ENCODE measurements at places on chromosomes 2 and 18.
A peak's percentile ranks its signal among the peaks of the same experiment; 100 is the strongest.

DNA sequence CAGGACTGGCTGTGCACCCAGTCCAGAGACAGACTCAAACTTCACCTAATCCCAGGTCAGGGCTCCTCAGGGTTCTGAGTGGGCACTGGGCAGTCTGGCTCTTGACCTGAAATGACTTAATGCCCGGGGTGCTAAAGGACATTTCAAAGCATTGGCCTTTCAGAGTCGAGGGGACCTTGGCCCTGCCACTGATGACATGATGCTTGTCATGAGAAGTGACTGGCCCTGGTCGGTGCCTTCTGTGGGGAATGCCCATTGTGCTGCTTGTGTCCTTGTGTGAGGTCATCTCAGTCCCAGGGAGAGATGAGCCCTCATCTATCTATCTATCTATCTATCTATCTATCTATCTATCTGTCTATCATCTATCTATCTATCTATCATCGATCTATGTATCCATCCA lies 81.3 kb downstream of the CTAGE1 start:
- no peak for DNase-seq

DNA sequence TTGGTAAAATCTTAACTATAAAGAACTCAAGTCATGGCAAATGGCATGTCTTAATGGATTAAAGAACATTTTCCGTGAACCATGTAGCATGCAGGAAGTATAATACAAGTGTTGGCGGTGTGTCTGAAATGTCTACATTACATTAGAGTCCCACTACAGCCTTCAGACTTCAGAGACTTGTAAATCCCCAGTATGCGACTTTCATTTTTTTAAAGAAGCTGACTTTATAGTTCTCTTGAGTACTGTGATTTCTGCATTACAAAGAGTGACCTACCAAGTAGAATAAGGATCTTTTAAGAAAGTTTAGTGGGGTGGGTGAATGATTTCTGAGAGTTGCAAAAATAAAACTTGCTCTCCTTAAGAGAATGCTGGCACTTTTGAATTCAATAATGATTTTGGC lies 140.7 kb upstream of the FN1 start:
- no peak for DNase-seq

GRCh38 chr2:148614322-148615049 lies 30.1 kb upstream of the EPC2 start:
- DNase-seq, result no peak

DNA sequence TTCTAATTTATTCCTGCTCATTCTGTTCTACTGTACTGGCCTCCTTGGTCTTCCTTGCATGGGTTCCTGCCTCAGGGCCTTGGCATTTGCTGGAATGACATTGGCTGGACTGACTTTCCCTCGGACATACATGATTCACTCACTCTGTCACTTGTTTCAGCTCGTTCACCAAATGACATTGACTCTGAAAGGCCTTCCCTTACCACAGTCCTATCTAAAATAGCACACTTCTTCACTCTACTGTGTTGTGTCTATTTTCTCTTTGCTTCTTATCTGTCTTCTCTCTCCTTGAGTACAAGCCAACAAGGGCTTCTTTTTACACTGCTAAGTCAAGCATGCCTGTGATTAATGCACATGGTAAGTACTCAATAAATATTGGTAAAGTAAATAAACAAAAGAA lies 65.6 kb downstream of the SCG2 start:
- no peak for DNase-seq

GRCh38 chr18:78496079-78496478 lies 483.5 kb upstream of the SALL3 start:
- no peak for DNase-seq

DNA sequence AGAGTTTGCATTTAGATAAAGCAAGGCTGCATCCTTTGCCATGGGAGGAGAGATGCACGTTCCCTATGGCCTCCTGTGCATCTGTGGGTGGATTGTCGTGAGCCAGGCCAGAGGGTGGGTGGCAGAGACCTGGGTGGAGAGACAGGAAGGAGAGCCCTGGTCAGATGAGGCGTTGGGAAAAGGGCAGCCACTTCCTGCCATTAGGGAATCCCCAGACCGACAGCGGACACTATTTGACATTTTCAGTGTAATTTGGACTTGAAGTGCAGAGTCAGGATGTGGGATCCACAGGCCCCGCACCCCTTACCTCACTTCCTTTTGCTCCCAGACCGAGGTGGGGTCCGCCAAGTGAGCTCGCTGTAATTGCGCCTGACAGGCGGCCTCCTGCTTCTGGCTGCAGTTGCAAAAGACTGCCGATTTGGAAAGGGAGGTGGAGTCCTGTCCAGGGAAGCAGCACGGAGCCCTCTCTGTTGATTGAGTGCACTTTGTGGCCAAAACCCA lies 150.0 kb downstream of the DYSF start:
- no peak for DNase-seq

- no peak for DNase-seq
Observed at GRCh38 chr2:74474899-74475298, 2.4 kb upstream of the MRPL53 start.

DNA sequence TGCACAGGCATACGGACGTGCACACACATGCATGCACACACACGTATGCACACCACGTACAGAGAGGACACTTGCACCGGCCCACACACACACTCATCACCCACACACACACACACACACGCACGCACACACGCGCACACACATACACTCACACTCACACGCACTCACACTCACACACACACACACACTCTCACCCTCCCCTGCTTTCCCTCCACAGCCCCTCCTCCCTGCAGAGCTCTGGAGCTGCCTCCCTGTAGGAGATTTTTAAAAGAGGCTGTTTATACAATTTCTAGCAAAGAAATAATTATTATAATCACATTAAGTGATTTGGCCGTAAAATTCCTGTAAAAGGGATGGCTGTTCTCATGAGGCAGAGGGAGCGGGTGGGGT lies 36.5 kb upstream of the SNED1 start:
- no peak for DNase-seq

GRCh38 chr2:213065583-213066442 lies 85.6 kb downstream of the IKZF2 start:
- no peak for DNase-seq

- DNase-seq, result no peak
Observed at GRCh38 chr2:186734957-186735734, 41.3 kb downstream of the FAM171B start.

- DNase-seq, result no peak
Observed at GRCh38 chr18:41347057-41347456, 608.0 kb upstream of the PIK3C3 start.

DNA sequence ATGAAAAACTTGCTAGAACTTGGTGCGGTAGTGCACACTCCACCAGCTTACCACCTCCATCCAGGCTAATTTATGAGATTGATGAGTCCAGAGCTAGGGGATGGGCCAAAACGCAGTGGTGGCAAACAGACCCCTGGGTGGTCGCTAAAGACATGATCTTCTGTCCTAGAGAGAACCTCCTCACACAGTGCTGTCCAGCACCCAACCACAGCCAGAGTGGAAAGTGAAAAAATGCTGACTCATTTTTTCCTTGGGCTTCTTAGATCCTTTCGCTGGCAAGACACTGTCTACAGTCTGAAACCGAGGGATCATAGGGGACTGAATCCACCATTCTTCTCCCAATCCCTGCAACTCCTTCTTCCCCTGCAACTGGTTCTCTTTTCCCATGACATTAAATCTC lies 4.1 kb downstream of the ANTXR1 start:
- no peak for DNase-seq

DNA sequence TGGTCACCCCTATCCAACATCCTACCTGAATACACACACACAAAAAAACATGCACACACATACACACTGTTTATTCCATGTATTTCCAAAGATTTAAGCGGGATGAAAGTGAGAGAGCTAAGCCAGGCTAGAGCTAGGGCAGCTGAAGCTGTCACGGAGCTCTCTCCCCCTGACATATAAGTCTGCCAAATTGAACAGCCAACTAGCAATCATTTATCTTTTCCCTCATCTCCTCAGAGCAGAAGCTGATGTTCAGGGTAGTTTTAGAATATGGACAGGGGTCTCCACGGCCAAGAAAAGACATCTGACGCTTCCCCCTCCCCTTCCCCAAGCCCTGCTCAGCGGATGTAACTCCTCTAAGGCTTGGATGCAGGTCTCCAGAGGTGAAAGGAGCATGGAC lies 171.6 kb downstream of the GRB14 start:
- DNase-seq, result no peak

- peak; percentile 51 for DNase-seq
Observed at GRCh38 chr2:169109502-169110409, 40.4 kb downstream of the DHRS9 start.

- no peak for DNase-seq
Observed at GRCh38 chr2:15334644-15335326, 226.3 kb downstream of the NBAS start.

GRCh38 chr2:240565333-240566202 lies 2.7 kb upstream of the RNPEPL1 start:
- DNase-seq, result peak; percentile 96

DNA sequence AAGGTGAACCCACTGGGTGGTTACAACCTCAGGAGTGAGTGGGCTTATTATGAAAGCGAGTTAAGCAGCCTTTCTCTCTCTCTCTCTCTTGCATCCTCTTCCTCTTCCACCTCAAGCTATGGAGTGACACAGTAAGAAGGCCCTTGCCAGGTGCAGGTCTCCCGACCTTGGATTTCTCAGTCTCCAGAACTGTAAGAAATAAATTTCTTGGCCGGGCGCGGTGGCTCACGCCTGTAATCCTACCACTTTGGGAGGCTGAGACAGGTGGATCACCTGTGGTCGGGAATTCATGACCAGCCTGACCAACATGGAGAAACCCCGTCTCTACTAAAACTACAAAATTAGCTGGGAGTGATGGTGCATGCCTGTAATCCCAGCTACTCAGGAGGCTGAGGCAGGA lies 14.4 kb downstream of the MYCN start:
- no peak for DNase-seq

DNA sequence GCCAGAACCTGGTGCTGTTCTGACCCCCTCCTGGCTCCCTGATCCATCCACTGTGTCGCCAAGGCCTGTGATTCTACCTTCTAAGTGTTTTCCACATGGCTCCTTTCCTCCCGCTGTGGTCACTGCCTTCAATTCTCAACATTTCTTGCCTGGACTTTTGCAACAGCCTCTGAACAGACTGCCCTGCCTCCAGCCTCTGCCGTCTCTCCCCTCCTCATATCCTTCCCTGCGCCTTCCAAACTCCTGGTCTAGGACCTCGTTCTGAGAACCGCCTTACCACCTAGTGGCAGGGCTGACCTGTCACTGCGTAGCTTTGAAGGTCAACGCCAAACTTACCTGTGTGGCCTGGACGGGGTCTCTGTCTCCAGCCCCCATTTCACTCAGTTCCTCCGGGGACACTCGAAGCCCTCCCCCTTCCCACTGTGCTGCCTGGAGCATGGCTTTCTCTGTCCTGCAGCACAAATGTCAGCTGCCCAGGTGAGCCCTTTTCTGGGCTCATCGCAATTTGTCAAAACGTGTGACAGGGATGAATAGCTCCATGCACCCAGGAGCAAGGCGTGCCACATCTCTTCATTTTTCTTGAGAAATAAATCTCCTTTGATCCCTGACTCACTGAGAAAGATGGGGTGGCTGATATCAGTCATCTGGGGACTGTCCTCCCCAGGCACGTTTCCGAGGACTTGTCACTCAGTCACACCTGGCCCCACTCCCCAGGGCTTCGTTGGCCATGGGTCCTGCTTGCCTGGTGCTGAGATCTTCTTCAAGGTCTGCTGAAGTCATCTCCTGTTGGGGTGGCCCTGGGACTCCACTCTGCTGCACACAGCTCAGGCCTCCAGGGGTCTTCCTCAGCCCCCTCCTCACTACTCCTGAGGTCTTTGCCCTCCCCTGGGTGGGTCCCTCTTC lies 46.7 kb downstream of the LDLRAD4 start:
- DNase-seq, result no peak

GRCh38 chr2:186467421-186467820 lies 18.6 kb upstream of the ZC3H15 start:
- DNase-seq, result no peak

DNA sequence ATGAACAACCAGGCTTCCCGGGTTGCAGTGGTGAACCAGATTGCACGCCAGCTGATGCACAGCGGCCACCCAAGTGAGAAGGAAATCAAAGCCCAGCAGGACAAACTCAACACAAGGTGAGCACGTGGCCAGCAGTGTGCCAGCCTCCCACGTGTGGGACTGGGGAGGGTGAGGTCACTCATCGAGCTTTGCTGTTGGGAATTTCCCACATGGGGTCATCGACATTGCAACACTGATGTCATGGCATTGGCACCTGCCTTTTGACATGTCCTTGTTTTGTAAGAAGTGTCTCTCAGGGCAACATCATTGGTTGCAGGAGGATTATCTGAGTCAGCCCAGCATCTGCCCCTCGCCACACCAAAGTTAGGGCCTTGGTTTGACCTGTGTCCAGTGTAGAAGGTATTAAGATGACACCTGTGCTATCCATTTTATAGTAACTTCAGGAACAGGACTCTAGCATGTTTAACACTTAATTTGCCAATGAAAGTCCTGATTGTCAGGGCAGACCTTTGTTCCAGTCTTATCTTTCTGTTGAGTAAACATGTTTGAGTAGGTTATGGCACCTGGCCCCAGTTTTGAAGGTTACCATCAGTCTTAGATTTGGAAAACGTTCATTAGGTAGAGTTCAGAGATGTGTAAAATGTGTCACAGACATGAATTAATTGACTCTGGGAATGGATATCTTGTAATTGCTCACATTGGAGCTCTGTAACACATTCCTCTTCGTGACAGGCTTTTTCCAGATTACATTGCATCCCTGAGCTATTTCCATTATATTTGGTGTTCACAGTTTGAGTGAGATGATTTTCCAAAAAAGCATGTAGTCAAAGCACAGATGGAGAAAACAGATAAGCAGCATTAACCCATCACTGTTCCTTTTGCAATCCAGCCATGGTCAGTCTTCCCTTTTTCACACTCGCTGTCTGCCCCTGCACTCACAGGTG lies 93.3 kb upstream of the EML6 start:
- DNase-seq, result no peak

GRCh38 chr18:9825571-9826073 lies 60.2 kb upstream of the TXNDC2 start:
- peak; percentile 92 for DNase-seq

DNA sequence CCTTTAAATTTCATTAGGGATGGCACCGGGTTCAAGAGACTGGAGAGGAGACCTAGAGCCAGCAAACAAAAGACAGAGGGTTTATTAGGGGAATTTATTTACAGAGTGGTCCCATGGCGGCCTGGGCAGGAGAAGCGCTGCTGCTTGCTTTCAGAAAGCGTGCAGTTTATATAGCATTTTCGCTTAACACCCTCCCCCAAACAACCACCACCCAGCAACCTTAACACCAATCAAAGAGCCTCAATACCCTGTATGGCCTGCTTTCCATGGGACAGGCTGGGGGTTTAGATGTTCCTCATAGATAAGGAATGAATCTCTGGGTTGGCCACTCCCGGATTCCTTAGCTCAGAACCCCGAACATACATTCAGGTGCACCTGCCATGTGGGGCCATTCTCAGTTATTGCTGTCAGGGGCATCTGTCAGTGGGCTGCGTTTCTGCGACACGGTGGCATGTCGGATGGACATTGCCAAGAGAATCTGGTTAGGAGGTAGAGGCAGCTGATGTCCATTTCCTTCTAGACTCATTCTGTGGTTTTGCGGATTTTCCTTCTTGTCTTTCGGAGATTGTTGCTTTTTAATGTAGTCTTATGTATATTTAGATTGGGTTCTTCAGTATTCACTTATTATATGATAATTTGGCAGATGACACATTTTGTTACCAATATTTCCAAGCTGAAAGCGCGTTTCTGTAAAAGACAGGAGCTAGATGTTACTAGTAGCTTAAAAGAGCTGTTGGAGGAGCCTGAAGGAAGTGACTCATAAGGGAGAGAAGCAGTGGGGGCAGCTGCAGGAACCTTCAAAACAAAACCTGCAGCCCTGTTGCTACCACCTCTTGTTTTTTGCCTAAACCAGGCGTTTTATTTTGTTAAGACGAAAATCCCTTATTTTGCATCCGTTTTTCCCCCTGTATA lies 7.2 kb downstream of the AGAP1 start:
- DNase-seq, result peak; percentile 62

- DNase-seq, result no peak
Observed at GRCh38 chr18:8443505-8443904, 165.7 kb upstream of the RAB12 start.
